ENCODE measurements at places on chromosomes 6 and 20. TPM values are rescaled to one million over a fixed set of nuclear protein-coding genes. Genes with fewer than 3 reads are reported as not detected.
A peak's percentile ranks its signal among the peaks of the same experiment; 100 is the strongest.

MAP3K5 gene
- 11.3 TPM for total RNA-seq

VNN1 gene
- 2.6 TPM for total RNA-seq

ENPP3 gene
- total RNA-seq = 0.14 TPM

- H3K36me3 ChIP-seq = no peaks in the 10 kb centered on the region
- H3K27ac ChIP-seq = no peak overlapping the region
- DNase-seq = no peak
- no peaks in the 10 kb centered on the region for H3K4me1 ChIP-seq
- no peaks in the 10 kb centered on the region for H3K27me3 ChIP-seq
Measured at GRCh38 chr6:3690506-3690905, 61.0 kb downstream of the PXDC1 start.

- H3K4me3 ChIP-seq = no peak overlapping the region
- H3K36me3 ChIP-seq = no peaks in the 10 kb centered on the region
- H3K27me3 ChIP-seq = no peaks in the 10 kb centered on the region
- no peak for DNase-seq
- no peak overlapping the region for H3K27ac ChIP-seq
Measured at GRCh38 chr6:9783567-9783966, 631.3 kb downstream of the TFAP2A start.

- H3K27me3 ChIP-seq = no peaks in the 10 kb centered on the region
- no peaks in the 10 kb centered on the region for H3K36me3 ChIP-seq
Measured at GRCh38 chr6:116064666-116065065, 4.0 kb upstream of the FRK start.

GRCh38 chr6:138036111-138036510, 71.1 kb downstream of the PERP start:
- no peaks in the 10 kb centered on the region for H3K4me1 ChIP-seq
- no peaks in the 10 kb centered on the region for H3K27me3 ChIP-seq
- H3K4me3 ChIP-seq = no peak overlapping the region
- H3K27ac ChIP-seq = no peak overlapping the region
- DNase-seq = no peak

GRCh38 chr20:25532015-25532751, 53.1 kb downstream of the NINL start:
- H3K4me1 ChIP-seq = peaks cover 22% of the 10 kb centered on the region
- no peaks in the 10 kb centered on the region for H3K36me3 ChIP-seq
- H3K27ac ChIP-seq = peak overlapping the region; percentile 77
- H3K27me3 ChIP-seq = no peaks in the 10 kb centered on the region
- DNase-seq = no peak
- peak overlapping the region; percentile 26 for H3K4me3 ChIP-seq
